ENCODE measurements at places on chromosomes 12 and 14.

GRCh38 chr14:104138098-104138717, at the start of gene KIF26A:
Gene KIF26A (plus strand): TSS chr14:104138587. CDS start chr14:104138723, 136 bp downstream.
- DNase-seq, result peak; percentile 60

DNA sequence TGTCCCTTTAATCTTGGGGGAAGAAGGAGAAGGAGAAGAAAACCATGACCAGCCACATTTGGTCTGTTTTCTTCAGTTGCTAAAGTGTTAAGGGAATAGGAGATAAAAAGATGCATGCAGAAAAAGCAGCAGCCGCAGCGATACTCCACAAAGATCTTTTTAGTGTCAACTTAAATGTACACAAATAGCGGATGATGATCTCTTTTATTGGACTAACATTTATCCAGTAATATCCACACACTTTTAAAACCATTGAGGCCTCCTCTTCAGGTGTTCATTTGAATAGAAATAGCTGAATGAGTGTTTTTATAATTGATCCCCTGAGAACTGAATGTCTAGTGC, 83.5 kb downstream of the PAPOLA start:
- no peak for DNase-seq

DNA sequence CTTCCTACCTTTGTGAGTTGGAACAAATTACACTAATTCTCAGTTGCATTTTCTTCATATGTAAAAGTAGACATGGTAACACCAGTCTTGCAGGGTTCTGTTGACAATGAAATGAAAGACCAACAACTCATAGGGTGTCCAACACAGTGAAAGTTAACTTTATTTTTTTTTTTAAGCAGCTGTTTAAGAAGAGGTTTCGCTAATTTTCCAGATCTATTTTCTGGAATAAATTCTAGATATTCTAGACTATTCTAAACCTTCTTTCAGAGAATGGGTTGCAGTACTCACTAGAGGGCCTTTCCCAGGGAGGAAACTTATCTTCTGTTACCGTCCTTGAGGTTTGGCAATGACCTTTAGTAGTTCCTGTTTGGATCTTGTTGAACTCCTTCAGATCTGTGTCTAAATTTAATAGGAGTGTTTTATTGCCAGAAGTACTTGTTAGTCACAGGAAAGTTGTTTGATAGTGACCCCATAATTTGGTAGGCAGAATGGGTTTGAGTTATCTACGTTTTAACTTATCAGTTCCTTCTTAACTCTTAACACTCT, 2.8 kb upstream of the ART4 start:
- DNase-seq, result no peak

GRCh38 chr12:51598156-51598555, 7.1 kb downstream of the SCN8A start:
- DNase-seq, result no peak

DNA sequence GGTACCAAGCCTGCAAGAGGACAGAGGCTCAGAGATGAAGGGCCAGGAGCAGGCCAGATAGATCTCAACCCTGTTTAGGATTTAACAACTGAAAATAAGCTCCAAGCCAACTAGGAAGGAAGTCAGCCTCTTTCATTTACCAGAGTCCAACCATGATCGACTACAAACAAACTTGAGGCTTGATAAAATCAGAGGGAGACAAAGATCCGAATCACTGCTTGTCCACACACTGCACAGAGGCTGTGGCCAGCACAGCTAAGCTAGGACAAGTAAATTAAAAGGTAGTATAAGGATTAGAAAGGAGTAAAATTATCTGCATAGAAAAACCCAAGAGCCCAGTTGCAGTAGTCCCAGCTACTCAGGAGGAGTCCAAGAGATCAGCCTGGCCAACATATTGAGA, 40.3 kb downstream of the FAM222A start:
- DNase-seq, result no peak

GRCh38 chr12:103677341-103677740, 90.3 kb downstream of the STAB2 start:
- DNase-seq, result no peak

- DNase-seq, result no peak
These were observed 996.0 kb downstream of the NRXN3 start for GRCh38 chr14:79166171-79166570.

GRCh38 chr12:1657688-1658087, 28.7 kb downstream of the WNT5B start:
- no peak for DNase-seq

- DNase-seq, result no peak
These were observed 23.9 kb downstream of the NCKAP1L start for GRCh38 chr12:54521293-54522060.

All from sigmoid colon (tissue), 7 donors.